ENCODE measurements at places on chromosomes 5 and 9.

DNA sequence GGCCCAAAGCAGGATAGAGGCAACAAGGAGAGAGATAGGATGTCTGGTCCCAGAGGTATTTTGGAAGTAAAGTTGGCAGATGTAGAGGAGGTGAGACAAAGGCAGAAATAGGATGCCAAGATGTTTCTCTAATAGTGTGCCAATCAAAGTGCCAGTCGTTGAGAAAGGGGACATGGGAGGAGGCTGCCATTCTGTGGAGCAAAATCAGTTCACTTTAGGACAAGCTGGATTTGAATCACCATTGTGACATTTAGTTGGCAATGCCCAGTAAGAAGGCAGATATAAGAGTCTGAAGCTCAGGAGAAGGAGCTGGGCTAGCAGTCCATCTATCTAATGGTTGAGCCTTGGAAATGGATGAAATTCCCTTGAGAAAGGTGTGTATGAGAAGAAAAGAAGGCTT lies 53.8 kb downstream of the ADRB2 start:
- no peak for DNase-seq

DNA sequence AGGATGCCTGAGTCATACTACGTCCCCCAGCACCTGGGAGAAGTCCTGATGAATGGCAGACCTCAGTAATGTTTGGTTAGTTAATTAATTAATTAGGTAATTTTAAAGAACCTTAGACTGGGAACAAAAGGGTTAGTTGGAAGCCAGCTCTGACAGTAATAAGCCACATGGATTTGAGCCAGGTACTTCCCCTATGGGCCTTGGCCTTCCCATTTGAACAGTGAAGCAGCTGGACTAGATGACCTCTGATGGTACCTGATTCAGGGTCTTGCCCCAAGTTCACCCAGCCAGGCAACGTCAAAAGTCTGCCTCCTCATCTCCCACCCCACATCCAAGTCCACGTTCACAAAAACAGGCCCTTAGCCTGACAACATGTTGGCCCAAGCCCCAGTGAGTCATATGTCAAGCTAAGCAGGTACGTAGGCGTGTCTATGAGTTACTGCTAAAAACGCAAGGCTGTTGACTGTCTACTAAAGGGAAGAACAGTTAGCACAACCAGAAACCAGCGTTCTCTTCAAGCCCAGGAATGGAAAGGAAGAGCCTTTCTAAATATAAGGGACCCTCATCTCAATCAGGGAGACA lies 303.2 kb downstream of the ACTL7B start:
- no peak for DNase-seq

DNA sequence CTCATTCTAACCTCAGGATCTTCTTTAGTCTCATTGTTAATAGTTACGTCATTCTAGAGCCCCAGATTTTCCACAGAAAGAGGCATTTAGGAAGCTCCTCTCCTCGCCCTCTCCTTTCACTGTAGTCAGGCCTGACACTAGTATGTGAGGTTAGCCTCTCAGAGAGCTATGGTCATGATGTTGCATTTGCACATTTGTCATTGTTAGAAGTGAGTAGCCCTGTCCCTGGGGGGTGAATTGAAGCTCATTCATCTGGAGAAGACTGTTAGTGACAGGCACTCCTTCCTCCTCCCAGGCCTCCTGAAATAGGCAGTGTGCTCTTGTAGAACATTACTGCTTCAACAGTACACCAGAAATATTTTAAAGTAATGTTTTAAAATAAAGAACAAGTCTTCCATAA lies 26.6 kb upstream of the LRRTM2 start:
- DNase-seq, result no peak

DNA sequence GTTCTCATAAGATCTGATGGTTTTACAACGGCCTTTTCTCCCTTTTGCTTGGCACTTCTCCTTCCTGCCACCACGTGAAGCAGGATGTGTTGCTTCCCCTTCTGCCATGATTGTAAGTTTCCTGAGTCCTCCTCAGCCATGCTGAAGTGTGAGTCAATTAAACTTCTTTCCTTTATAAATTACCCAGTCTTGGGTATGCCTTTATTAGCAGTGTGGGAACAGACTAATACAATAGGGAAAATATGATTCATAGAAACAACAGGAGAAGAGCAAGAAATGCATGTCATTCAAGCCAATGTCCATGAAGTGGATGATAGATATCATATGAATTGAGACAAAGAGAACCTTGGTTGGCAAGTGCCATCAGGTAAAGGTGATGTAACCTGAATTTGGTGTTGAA lies 128.3 kb upstream of the HAPLN1 start:
- no peak for DNase-seq

DNA sequence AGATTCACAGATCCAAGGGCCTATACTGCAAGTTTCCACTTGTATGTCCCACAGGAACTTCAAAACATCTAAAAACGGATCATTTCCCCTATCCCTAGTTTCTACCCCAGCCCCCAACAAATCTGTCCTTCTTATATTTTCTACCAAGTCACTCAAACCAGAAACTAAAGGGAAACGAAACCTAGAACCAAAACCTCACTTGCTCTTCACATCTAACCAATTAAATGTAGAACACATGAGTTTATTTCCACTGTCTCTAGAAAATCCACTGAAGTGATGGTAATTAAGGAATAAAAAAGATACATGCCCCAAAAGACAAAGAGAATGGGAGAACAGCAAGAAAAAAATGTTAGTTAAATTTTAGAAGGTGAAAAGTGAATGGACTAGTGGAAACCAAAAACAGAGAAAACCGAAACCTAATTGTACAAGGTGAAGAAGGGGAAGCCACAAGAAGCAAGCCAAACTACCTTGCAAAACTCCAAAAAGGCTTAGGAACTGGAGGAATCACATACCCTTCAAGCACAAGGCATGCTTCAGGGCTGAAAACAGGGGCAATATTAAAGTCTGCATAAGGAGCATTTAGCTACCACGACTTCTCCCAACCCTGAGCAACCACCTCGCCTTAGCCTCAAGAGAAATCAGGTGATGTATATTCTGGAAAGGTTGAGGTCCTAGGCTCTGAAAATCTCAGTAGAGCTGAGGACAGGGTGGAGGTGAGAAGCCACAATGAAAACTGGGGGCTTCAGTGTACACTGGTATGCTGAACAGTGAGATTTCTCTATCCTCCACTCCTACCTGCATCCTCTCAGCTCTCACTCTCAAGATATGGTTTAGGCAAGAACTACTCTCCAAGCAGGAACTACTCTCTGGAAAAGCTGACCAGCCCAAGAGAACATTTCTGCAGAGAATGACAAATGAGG lies 11.1 kb downstream of the SMU1 start:
- DNase-seq, result no peak

- DNase-seq, result no peak
Measured at GRCh38 chr9:120733190-120733589, 18.9 kb upstream of the MEGF9 start.

GRCh38 chr5:150598006-150598405 lies 42.5 kb upstream of the SYNPO start:
- no peak for DNase-seq

GRCh38 chr9:1231998-1232919 lies 182.1 kb downstream of the DMRT2 start:
- DNase-seq, result no peak

GRCh38 chr9:111866976-111867375 lies 29.6 kb upstream of the UGCG start:
- DNase-seq, result no peak

- peak; percentile 91 for DNase-seq
Measured at GRCh38 chr9:4020755-4021296, 279.0 kb downstream of the GLIS3 start.

GRCh38 chr9:104868687-104869404 lies 59.1 kb downstream of the ABCA1 start:
- DNase-seq, result no peak

DNA sequence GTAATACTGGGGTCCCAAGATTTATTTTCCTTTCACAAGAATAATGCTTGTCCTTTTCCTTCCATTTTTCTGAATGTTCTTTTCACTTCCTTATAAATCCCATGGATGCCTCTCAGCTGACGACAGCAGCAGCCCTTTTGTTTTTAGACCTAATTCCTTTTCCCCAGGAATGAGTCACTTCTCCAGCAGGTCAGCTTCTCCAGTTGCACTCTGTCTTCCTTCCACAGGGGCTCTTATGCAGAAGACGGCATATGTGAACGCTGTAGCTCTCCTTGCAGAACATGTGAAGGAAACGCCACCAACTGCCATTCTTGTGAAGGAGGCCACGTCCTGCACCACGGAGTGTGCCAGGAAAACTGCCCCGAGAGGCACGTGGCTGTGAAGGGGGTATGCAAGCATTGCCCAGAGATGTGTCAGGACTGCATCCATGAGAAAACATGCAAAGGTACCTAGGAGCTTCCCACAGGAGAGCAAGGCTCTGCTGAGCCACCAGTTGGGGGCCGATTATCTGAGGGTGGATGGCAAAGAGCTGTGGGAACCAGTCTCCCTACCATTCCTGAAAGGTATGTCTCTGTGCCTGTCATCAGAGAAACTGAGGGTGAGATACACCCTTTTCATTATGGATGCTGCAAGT lies 72.9 kb downstream of the RFK start:
- no peak for DNase-seq

- no peak for DNase-seq
Measured at GRCh38 chr5:77957516-77957915, 181.4 kb upstream of the TBCA start.

GRCh38 chr9:125484350-125485282 lies 222.4 kb downstream of the MAPKAP1 start:
- no peak for DNase-seq

- DNase-seq, result no peak
Measured at GRCh38 chr5:97937846-97938245, 754.8 kb upstream of the RIOK2 start.

- DNase-seq, result no peak
Measured at GRCh38 chr9:6672118-6672517, 26.6 kb upstream of the GLDC start.

DNA sequence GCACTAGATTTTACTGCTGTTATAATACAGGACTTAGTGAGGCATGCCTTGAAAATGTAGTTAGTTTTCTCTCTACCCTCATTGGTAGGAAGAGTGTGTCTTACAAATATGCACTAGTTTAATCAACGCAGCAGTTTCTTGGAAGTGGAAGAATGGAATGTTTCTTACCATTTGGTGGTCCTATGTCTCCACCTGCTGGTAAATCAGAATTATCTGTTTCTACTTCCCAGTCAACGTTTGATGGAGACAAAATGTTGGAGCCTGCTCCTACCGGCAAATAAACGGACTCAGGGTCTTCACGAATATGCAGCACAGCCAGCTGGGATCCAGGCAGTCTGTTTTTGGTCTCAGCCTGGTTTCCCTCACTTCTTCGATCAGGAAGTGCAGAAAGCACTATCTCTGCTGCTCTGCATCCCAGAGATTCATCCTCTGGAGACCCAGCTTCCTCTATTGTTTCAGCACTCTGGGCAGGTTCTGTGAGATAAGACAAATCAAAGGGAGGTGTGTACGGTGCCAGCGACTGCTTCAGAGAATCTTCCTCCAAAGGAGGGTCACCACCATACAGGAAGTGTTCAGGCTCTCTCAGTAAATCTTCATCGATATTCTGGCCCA lies 59.5 kb upstream of the PCA3 start:
- DNase-seq, result peak; percentile 20

- DNase-seq, result no peak
Measured at GRCh38 chr5:177515580-177515979, 1.2 kb downstream of the DDX41 start.

DNA sequence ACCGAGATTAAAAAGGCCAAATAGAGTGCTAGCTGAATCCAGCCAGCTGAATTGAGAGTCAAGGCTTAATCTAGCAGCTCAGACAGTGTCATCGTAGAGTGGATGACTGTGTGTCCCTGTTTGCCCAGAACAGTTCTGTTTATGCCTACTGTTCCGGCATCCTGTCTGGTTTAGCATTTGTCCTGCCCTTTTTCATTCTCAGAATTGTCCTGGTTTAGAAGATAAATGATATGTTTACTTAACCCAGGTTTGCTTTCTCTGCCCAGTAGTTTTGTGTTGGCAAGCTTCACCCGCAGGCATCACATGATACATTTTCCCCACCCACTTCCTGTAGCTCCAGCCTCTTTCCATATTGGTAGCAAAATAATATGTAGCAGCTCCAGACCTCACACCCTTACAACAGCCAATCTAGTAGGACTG lies 41.3 kb upstream of the ZSWIM6 start:
- DNase-seq, result no peak

GRCh38 chr9:13318027-13318426 lies 38.5 kb upstream of the MPDZ start:
- DNase-seq, result no peak

DNA sequence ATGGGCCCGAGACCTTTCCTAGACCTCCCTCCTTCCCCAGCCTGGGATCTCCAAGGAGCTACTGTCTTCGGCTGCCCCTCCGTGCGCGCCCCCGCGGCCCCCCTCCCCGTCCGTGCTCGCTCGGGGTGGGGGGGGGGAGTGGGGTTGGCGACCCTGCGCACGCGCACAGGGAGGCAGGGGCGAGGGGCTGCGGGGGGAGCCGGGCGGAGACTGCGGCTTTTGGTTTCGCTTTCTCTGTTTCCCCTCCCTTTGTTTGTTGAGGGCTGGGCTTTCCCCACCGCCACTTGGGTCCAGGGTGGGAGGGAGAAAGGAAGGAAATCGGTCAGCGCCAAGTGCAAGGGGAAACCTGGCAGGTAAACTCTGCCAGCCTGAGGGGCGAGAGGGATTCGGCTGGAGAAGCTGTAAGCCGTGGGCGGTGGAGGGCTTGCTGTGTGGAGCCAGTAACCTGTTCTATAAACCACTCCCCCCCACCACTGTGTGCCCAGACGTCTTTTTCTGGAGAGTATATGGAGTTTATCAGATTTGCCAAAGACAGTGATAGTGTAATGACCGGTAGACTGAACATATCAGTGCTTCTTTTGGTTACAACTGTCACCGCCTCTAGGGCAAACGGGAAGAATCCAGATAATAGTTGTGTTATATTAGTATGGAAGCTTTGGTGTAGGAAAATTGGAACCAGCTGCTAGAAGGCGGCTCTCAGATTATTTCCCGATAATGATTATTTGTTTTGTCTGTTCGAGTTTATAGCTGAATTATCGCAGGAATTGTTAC lies 684 bp downstream of the DNAJA1 start:
- peak; percentile 67 for DNase-seq

- DNase-seq, result no peak
Measured at GRCh38 chr5:57577432-57578175, 95.0 kb upstream of the ACTBL2 start.

DNA sequence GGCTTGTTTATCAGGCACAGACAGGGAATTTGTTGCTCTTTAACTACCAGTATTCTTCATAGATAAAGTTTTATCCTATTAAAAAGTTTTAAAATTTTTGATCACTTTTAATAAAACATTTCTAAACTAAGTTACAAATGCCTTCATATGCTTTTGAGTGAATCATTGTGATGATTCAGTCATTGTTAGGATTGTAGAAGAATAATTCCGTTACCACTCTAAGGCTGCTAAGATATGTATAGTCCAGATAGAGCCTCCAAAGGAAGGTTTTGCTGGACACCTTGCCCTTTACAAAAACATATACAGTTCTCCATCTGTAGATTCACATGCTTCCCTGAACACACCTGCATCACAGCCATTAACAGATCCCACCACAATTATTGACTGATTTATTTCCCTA lies 233.7 kb downstream of the SPOCK1 start:
- DNase-seq, result no peak

GRCh38 chr5:151651997-151652645 lies 34.6 kb downstream of the SPARC start:
- peak; percentile 59 for DNase-seq

Data from T-helper 2 cell (primary cell).